Stimulated activated CD4-positive, alpha-beta T cell treated with anti-CD3 and anti-CD28 coated beads, Interleukin-2, amount 100 ng/mL, for 48 hours (primary cell): ENCODE measurements at places on chromosomes 12 and 14.

GRCh38 chr12:1808036-1808797 is 12.1 kb upstream of the LRTM2 start:
- DNase-seq, result no peak

DNA sequence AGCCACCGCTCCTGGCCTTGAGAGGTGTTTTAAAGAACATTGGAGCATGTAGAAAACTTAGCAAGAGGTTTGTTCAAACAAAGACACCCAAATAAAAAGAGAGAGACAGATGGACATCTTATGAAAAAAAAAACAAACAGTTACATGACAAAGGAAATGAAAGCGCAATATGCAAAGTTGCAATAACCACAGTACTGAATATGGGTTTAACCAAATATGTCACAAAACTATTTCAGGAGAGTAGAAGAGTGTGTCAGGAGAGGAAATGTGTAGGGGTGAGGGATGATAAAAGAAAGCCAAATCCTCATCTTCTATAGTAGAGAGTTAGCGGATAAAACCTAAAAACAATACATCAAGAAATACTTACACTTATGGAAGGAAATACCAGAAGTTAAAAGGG is 98.4 kb downstream of the GTF2A1 start:
- DNase-seq, result no peak

DNA sequence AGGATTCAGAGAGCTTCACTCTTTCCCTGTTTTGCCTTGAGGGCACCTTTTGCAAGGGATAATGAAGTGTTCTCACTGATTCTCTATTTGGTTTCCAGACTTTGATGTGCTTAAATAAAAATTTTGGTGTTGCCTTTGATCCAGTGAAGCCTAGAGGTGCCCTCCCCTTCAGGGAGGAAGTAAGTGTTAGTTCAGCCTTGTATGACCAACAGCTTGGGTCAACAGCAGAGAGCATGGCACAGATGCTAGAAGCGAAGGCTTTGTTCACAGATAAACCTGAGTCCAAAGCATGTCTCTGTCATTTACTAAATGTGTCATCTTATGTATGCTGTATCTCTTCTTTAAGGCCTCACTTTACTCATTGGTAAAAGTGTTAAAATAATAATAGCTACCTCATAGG is 52.8 kb upstream of the STXBP6 start:
- DNase-seq, result no peak

DNA sequence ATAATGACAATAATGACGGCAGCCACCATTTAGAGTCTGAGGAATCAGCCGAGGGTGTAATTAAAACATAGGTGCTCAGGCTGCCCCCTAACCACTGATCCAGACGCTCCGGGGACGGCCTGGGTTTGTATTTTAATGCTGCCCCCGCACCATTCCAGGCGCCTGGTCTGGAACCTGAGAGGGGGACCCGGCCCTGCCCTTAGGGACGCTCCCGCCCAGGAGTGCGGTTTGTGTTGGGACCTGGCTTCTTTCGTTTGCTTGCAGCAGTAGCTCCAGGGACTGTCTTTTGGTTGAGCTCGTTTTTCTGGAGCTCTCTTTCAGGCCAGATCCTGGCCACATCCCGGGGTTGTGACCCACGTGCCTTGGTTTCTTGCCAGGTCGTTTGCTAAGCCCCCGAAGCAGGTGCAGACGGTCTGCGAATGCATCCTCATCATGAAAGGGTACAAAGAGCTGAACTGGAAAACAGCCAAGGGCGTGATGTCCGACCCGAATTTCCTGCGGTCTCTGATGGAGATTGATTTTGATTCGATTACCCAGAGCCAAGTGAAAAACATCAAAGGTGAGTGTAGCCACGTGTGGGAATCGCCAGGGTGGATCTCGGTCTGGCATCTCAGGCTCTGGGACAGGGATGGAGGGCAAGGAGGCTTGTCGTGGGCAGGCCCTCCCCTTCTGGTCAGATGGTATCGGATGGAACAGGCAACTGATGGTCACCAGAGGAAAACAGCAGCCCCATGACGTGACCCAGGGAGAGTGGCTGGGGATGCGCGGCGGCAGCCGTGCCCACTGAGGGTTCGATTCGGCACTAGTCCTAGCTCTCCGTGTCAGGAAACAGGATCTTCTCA is 63.5 kb downstream of the CCDC92 start:
- DNase-seq, result no peak

DNA sequence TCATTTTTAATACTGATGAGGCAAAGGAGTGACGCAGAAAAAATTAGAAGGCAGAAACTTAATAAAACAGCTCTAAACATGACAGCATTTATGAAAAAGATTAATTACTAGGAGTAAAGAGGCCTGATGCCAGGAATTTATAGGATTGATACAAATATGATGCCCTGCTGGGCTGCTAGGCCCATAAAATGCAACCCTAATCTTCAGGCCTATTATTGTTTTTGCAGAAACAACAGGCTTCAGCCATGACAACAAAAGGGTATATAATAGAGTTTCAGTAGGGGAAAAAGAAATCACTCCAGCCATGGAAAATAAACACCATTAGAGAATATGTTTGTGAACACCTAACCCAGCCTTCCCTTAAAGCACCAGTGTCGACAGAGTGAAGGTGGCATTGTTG is 50.6 kb downstream of the OTX2 start:
- DNase-seq, result no peak

DNA sequence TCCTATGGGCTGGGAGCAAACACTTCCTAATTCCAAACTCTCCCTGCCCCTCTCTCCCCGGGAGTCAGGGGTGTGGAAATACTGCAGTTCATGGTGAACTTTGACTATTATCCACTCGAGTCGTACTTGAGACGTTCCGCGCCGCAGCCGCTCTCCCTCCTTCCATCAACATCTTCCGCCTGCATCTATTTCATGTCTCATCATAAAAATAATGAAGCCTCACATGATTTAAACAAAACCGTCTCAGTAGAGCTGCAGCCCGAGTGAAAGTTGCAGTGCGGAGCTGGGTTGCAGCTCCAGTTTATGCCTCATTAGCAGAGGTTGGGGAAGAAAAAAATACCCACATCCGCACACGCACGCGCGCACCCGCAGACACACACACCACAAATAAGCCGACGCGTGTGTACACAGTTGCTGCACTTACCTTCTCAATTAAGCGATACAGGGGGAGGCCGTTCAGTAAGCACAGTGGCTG is 283 bp downstream of the LMO3 start:
- DNase-seq, result no peak

DNA sequence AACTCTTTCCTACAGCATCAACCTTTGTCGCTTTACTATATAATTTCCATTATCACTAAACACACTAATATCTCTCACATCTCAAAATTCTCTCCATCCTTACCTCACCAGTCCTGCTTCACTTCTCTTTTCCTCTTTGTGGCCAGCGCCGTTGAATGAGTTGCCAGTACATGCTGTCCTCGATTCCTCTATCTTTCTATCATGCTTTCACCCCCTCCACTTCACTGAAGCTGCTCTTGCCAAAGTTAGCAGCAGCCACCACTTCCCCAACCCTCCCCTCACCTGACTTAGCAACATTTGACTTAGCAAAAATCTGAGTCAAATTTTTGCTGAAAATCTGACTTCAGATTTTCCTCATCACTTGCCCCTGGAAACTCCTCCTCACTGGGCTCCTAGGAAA is 210.4 kb downstream of the ANO6 start:
- DNase-seq, result no peak

DNA sequence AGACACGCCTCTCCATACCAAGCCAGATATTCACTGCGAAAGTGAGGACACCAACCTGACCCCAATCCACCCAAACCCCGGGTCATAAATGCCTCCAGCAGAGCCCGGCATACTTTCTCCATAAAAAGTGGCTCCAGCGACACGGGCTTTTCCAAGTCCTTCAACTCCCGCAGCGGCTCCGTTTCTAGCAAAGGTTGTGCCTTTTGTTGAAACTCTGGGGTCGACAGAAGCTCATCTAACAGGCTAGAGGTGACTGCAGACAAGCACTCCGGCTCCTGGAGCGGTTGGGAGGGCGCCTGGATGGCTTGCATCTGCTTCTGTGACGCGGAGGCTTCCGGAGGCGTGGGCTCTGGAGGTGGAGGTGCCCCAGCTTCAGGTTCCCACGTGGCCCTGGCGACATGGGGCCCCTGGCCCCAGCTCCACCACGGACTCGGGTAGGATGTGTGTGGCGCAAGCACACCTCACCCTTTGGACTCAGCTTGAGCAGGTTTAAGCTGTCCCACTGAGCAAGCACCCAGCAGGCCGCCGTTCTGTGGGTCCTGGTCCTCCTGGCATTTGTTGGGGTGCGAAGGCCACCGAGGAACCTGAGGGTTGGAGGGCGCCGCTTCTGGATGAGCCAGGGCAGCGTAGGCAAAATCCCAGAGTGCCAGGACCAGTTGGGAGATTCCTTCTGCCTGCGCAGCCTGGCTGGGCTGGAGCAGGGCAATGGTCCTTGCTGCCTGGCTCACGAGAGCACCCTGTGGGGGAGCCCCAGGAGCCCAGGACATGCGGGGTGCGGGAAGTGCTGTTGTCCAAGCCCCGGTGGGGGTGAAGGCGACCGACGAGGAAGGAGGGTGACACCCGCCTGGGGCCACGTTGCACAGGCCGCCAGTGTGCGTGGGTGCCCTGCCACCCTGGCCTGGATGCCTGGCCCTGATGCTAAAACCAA is 186.3 kb downstream of the ALG10 start:
- no peak for DNase-seq
